ENCODE measurements at places on chromosomes 3 and 15. TPM values are rescaled to one million over a fixed set of nuclear protein-coding genes. Genes with fewer than 3 reads are reported as not detected.

DNA sequence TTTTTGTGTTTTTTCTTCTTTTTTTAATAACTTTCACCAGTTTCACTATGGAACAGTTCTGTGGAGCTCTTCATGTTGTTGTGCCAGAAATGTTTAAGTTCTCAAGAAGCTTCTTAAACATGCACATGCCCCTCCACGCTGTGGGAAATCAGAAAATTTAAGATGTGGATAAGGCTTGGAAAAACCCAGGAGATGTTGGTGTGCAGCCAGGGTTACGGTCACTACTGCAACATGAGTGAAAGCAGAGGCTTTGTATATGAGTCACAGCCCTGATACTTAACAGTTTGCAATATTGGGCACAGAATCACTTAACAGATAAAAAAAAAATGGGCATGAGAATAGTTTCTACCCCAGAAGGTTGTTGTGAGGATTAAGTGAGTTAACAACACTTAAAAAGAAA, 399.9 kb downstream of the LRTM1 start:
- DNase-seq = no peak

GRCh38 chr3:157931517-157931916, 174.7 kb downstream of the SHOX2 start:
- no peak for DNase-seq

DNA sequence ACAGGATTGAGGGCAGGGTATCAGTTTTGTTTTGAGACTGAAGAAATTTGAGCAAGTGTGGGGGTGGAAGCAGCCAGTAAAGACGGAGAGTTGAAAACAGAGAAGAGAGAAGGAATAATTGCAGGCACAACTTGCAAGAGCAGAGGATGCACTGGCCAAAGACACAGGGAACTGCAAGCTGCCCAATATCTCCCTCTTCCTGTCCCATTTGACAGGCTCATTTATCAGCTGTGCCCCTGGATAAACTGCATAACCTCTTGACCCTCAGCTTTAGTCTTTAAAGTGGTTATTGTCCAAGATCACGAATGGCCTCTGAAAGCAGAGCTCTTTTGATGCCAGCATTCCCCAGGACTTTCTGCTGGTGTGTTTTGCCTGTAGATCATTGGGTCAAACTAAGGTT, 5.0 kb upstream of the RAMAC start:
- DNase-seq = no peak

Gene ZBED2
- 120 TPM for polyA plus RNA-seq

Gene ZNF502
- polyA plus RNA-seq = 4.9 TPM

- no peak for DNase-seq
These were observed 91.8 kb downstream of the ABHD5 start for GRCh38 chr3:43782541-43782940.

Gene LARP6
- polyA plus RNA-seq = 36.5 TPM

Gene KY
- 0.03 TPM for polyA plus RNA-seq

Gene TRIM42
- polyA plus RNA-seq = not detected

Gene ANKUB1
- polyA plus RNA-seq = 0.77 TPM

GRCh38 chr3:156630081-156630772, 44.2 kb upstream of the TIPARP start:
- peak; percentile 53 for DNase-seq

DNA sequence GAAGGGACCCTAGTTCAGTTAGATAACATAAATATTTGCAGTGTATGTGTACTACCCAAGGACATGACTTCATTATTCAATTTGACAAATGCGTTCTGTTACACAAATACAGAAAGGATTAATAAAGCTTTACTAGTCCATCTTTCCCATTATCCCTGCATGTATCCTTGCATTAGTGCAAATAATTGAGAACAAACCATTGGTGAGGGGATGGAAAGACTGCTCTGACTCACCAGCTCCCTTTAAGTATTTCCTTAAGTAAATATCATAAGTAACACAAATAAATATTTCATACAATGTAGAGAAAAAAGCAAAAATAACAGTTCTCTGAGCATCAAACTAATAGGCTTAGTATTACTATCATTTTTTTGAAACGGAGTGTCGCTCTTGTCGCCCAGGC, 1.9 kb upstream of the GPD1L start:
- no peak for DNase-seq

DNA sequence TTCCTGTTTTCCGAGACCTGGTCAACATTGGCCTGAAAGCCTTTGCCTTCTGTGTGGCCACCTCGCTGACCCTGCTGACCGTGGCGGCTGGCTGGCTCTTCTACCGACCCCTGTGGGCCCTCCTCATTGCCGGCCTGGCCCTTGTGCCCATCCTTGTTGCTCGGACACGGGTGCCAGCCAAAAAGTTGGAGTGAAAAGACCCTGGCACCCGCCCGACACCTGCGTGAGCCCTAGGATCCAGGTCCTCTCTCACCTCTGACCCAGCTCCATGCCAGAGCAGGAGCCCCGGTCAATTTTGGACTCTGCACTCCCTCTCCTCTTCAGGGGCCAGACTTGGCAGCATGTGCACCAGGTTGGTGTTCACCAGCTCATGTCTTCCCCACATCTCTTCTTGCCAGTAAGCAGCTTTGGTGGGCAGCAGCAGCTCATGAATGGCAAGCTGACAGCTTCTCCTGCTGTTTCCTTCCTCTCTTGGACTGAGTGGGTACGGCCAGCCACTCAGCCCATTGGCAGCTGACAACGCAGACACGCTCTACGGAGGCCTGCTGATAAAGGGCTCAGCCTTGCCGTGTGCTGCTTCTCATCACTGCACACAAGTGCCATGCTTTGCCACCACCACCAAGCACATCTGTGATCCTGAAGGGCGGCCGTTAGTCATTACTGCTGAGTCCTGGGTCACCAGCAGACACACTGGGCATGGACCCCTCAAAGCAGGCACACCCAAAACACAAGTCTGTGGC, 16.9 kb downstream of the TMEM43 start:
- DNase-seq = no peak

Gene TICRR
- 2.9 TPM for polyA plus RNA-seq

DNA sequence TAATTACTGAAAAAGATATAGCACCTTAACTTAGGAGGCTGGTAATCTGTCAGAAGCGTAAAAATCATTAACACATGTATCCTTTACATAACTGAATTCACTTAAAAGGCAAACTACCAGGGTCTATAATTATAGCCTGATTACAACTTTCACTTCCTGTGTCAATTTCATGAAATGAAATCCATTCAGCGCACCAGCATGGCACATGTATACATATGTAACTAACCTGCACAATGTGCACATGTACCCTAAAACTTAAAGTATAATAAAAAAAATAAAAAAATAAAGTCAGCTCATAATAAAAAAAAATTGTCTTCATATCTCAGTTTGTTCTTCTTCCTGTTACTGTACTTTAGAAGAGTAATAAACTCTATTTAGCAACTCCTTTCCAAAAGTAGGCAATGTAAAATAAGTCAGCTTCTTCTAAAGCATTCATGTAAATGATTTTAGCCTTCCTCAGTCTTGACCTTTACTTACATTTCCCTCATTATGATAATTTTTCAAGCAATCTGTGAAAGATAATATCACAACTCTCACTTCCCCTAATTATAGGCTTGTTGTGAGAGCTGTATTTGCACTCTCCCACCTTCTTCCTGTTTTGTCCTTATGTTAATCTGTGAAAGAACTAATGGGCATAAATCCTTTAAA, 50.1 kb downstream of the KBTBD8 start:
- DNase-seq = no peak

GRCh38 chr3:57062101-57062631, 1.7 kb downstream of the SPATA12 start:
- DNase-seq = no peak

DNA sequence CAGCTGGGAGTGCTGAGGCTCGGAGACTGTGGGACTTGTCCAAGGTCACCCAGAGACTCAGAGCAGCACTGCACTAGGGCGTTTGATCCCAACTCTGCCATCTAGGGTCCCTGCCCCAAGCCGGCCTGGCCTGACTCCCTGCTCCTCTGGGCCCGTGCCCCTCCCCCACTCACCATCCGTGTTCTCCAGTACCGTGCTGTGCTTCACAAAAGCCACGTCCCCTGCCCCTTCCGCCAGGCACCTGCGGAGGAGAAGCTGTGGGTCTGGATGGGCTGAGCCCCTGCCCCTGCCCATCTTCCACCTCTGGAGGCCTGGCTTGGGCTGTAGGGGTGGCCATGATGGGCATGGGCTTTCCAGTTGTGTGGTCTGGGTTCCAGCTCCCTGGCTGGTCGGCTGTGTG, 8.4 kb downstream of the MELTF start:
- DNase-seq = no peak

Data from keratinocyte (primary cell).